ENCODE measurements at places on chromosomes 7 and 10.

GRCh38 chr7:2403718-2404648 lies 572 bp downstream of the CHST12 start:
- no peak for DNase-seq

DNA sequence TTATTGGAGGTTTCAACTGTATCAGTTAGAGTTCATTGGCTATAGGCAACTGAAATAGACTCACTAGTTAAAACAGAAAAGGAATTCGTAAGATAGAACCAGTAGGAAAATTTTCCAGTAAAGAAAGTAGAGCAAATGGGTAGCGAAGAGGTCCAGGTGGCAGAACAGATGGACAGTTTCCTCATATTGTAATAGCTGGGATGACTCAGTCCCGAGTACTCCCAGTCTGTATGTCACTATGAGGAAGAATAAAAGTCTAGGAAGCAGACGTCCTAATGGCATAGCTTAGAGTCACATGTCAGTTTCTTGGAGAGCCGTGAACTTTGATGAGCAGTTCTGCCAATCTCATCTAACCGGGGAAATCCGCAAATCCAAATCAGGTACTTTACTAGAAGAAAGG lies 95.3 kb downstream of the RNF32 start:
- no peak for DNase-seq

DNA sequence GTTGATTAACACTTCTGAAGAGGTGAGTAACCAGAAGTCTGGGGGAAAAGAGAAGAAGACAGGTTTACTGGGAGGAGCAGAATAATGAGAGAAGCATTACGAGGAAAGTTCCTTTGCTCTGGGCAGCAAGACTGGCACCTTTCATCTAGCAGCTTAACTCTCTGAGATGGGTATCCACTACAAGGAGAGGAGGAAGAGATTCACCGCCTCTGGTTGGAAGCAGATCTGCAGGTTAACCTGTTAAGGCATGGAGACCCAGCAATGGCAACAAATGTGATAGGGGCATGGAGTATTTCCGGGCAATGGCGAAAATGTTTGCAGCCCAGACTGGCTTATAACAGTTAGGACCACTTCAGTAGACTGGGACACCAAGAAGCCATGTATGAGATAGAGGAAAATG lies 162.2 kb downstream of the TFEC start:
- DNase-seq: no peak

- peak; percentile 79 for DNase-seq
Measured at GRCh38 chr10:6050801-6051445, 11.2 kb downstream of the IL2RA start.

- DNase-seq: no peak
Measured at GRCh38 chr7:105178928-105179541, 165.0 kb downstream of the KMT2E start.

DNA sequence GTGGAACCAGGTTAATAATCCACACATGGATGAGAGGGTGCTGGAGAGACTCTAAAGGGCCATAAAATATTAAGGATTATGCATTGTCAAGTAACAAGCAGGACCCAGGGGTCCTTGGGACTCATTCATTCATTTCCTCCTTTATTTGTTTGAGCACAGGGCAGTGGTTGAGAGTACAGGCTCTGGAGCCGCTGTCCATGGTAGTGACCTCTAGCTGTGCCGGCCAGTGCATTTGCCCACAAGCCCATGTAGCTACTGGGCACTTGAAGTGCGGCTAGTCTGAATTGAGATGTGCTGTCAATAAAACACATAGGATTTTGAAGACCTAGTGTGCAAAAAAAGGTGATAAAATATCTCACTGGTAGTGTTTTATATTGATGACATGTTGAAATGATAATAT lies 137.6 kb downstream of the C10orf105 start:
- DNase-seq: no peak

DNA sequence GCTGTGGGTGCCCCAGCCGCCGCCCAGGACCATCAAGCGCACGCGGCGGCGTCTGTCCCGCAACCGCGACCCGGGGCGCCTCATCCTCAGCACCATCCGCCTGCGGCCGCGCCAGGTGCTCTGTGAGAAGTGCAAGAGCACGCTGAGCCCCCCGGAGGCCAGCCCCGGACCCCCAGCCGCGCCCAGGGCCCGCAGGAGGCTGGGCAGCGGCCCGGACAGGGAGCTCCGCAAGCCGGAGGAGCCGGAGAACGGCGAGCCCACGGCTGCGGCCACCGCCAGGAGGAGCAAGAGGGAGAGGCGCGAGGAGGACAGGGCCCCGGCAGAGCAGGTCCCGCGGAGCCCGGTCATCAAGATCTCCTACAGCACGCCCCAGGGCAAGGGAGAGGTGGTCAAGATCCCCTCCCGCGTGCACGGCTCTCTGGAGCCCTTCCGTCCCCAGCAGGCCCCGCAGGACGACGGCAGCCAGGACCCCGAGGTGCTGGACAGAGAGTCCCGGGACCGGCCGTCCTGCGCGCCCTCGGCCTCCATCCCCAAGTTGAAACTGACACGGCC lies 8.0 kb downstream of the PWWP2B start:
- no peak for DNase-seq

GRCh38 chr10:43203448-43204041 lies 63.3 kb downstream of the RASGEF1A start:
- no peak for DNase-seq

DNA sequence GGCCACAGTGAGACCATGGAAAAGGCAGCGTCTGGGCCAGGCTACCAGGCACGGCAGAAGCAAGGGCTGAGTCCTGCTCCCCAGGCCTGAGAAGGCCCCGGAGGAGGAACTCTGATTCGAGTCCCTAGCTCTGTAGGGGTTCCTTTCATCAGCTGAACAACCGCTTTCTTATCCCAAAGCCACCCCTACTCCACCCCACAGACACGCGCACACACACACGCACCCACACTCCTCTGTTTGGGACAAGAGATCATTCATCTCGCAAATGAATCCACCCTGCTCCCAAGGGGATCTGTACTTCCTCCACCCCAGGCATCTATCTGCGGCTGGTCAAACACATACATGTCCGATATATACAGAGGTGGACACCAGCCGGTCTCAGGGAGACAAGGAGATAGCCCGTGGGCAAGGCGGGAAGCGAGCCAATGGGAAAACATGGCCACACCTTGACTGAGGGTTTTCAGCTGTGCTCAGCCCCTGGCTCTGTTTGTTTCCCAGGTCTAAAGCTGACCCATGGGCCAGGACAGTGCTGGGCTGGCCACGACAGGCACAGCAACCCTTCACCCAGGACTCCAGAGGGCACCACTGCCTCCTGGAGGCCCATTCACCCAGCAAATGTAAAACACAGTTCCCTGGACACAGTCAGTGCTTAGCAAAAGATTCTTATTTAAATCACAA lies 7.3 kb downstream of the ZCCHC24 start:
- DNase-seq: no peak

- DNase-seq: no peak
Measured at GRCh38 chr10:79942261-79943185, 6.4 kb downstream of the SFTPD start.

DNA sequence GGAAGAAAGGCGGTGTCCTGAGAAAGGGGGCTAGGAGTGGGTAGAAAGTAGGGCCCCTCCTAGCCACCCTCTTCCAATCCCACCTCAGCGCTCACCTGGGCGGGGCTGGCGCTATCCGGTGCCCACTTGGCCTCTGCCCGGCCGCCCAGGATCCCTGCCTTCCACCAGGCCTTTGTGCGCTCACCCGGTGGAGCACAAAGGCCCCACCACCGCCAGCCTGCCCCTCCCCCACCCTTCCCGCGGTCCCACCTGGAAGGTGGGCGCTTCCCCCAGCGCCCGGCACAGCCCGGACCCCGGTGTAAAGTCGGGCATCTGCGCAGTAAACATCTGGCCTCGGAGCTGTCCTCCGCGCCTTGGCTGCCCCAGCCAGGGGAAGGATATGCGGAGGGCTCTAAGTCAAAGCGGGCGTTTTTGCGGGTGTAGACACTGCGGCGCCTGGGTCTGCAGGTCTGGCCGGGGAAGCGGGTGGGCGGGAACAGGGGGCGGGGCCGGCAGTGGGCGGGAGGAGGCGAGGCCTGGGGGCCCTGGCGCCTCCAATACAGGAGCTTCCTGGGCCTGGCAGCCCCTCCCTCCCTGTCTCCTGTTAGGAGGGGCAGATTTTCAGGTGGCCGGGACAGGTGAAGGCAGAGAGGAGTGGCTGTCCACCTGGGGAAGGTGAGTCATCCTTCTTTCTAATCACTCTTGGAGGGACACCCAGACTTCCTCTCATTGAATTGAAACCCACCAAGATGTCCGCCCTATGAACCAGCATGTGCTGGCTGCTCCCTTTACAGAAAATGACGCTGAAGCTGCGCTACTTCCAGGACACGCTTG lies 49.3 kb downstream of the PNLIPRP2 start:
- no peak for DNase-seq

- DNase-seq: no peak
Measured at GRCh38 chr7:56110611-56111010, 4.3 kb upstream of the CHCHD2 start.

GRCh38 chr7:107007007-107007891 lies 37.3 kb upstream of the PRKAR2B start:
- no peak for DNase-seq

DNA sequence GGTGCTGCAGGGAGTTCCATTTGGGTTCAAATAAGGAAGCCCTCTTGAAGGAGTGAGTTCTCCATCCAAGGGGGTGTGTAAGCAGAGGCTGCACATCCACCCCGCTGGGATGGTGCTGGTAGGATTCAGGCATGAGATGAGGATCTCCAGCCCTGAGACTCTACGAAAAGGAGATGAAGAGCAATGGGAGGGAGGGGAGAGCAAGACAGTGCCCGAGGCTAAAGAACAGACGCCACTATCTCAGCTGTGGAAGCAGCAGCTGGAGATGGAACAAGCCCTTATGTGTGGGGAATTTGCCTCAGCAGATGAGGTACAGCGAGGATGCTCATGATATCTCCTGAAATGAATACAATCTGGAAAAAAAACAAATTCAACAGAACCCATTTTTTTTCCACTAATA lies 28.1 kb upstream of the MYL10 start:
- DNase-seq: no peak

DNA sequence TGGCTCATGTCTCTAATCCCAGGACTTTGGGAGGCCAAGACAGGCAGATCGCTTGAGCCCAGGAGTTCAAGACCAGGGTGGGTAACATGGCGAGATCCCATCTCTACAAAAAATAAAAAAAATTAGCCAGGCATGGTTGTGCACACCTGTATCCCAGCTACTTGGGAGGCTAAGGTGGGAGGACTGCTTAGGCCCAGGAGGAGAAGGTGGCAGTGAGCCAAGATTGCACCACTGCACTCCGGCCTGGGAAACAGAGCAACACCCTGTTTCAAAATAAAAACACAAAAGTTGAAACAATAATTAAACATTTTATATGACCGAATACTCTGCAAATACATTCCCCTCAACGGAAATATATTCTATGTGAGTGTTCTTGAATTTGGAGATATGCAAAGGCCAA lies 40.3 kb downstream of the JMJD1C start:
- DNase-seq: no peak

- DNase-seq: no peak
Measured at GRCh38 chr10:71659111-71659634, 60.4 kb downstream of the C10orf105 start.

DNA sequence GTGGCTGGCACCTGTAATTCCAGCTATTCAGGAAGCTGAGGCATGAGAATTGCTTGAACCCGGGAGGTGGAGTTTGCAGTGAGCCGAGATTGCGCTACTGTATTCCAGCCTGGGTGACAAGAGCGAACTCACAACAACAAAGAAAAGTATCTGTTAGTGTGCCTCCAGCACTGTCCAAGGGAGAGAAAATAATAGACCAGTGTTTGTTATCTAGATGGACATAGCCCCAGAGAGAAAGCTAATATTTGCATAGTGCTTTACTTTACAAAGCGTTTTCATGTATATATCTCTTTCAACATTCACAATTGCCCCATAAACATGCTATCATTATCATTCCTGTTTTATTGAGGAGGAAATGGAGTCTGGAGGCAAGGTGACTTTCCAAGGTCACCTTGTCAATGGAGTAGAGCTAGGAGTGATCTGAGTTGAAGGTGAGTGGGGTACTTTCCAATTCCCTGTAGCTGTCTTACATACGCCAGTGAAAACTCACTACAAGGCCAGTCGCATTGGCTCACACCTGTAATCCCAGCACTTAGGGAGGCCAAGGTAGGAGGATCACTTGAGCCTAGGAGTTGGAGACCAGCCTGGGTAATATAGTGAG lies 49.7 kb upstream of the KIF5B start:
- no peak for DNase-seq

- DNase-seq: no peak
Measured at GRCh38 chr7:1742555-1743303, 72.7 kb downstream of the ELFN1 start.

DNA sequence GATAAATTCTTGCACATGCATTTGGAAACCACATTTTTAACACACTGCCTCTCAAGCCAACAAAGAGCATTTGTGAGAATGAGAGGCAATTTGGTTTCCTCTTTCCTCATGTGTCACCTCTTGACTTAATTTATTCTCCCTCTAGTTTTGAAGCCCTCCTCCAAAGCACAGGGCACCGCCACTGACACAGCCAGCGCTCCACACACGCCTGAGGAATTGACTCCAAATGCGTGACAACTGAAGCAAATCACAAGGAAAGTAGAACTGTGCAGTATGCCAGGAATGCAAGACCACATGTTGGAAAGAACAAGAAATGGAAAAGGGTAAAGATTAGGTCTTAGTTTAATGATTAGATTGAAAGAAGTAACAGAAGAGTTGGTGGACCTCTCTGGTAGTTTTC lies 173.3 kb downstream of the LSM5 start:
- no peak for DNase-seq

DNA sequence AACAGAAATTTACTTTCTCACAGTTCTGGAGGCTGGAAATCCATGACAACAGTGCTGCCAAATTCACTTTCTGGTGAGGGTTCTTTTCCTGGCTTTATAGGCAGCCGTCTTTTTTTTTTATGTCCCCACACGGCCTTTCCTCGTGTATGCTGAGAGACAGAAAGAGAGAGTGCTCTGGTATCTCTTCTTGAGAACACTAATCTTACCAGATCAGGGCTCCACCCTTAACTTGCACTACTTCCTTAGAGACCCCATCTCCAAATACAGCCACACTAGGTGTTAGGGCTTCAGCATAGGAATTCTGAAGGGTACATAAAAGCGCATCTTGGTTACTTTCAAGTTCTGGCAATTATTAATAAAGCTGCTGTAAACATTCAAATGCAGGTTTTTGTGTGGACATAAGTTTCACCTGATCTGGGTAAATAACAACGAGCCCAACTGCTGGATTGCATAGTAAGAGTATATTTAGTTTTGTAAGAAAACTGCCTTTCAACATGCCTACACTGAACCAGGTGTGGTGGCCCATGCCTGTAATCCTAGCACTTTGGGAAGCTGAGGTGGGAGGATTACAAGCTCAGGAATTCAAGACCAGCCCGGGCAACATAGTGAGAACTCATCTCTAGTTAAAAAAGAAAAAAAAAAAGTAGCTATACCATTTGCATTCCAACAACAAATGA lies 8.2 kb upstream of the C1GALT1 start:
- no peak for DNase-seq

DNA sequence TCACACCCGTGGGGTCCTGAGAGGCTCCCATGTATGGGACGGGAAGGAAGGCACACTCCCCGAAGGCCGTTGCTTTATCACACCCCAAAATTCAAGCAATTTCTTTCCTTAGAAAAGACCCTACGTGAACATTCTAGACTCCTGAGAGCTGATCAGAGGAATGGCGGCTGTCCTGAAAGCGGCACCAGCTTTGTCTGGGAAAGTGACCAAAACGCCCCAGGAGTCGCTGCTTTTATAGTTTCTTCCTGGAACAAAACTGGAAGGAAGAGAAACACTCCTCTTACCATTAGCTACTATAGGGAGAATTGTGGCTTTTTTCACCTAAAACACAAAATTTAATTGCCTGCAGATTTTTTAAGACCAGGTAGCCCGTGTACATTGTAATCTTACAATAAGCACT lies 261.8 kb upstream of the RNF32 start:
- no peak for DNase-seq

- no peak for DNase-seq
Measured at GRCh38 chr7:141128506-141128905, 54.6 kb downstream of the TMEM178B start.

All from stimulated activated CD4-positive, alpha-beta T cell treated with anti-CD3 and anti-CD28 coated beads, TNF-alpha, amount 100 ng/mL, for 1 hour (primary cell).